ENCODE measurements at places on chromosomes 13 and 19.

- DNase-seq: peak; percentile 83
Observed at GRCh38 chr13:29508130-29508875, 87.2 kb downstream of the SLC7A1 start.

GRCh38 chr19:39299832-39300231 is 3.6 kb downstream of the IFNL1 start:
- DNase-seq: no peak

DNA sequence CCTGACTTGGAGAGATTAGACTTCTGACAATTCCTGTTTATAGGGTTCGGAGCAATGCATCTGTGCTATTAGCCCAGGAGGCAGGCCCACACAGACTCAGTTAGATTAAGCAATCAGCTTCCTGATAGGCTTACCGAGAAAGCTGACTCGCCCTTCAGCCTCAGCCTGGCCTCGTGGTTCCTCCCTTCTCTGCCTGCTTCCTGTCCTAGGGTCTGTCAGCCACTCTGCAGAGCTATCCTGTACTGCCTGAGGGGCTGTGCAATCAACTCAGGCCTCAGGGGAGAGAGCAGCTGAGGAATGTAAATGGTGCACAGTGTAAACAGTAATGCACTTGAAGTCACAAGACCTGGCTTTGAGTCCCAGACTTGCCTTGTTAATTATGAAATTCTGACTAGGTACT is 30.7 kb downstream of the HTR2A start:
- DNase-seq: peak; percentile 98

- no peak for DNase-seq
Observed at GRCh38 chr13:114071410-114071809, 61.0 kb downstream of the RASA3 start.

- DNase-seq: no peak
Observed at GRCh38 chr19:45772912-45773311, 3.9 kb upstream of the SIX5 start.

DNA sequence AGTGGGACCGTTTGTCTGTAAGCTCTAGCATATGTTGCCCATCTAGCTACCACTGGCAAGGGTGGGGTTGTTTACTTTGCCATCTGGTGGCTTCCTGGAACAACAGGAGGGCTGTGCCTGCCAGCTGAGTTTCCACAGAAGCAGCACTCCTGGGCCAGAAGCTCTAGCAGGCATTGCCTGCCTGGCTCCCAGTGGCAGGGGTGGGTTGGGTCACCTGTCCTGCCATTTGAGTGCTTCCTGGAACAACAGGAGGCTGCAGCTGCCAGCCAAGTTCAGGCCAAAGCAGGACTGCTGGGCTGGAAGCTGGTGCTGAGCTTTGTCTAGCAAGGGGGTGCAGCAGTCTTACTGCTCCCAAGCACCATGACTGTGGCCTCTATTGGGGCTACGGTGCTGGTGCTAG is 239.7 kb downstream of the MTUS2 start:
- no peak for DNase-seq

DNA sequence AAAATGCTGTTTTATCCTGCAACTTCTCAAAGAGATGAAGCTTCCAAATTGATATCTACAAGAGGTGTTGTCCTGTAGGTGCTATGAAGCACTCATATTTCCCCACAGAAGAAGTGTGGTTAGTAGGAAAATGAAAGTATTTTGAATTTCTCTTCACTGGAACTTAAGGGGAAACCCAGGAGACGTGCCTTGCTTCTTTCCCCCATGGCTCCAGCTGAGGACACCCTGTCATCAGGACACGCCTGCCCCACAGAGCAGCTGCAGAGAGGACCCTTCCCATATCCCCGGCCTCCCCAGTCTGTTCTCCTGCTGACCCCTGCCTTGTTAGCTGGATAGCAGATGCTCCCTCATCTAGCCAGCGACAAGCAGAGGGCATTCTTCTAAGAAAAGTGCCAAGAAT is 371.3 kb downstream of the COG6 start:
- DNase-seq: no peak

DNA sequence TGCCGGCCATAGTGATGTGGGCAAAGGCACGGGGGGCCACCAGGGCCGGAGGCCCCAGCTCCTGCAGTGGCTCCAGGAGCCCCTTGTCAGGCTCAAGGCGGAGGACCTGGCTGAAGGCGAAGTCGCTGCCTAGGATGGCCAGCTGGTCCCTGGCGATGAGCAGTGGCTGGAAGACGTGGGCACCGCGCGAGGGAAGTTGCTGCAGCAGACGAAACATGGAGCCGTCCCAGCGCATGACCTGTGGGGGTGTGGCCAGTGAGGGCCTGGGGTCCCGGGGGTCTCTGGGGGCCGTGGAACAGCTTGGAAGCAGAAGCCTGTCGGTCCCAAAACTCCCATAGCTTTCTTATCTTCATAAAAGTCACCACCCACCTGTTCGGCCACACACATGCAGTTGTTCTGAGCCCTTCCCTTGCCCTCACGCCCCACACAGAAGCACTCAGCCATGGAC is 9.6 kb downstream of the LGI4 start:
- no peak for DNase-seq

- DNase-seq: no peak
Observed at GRCh38 chr19:30202060-30202600, 170.1 kb upstream of the ZNF536 start.

DNA sequence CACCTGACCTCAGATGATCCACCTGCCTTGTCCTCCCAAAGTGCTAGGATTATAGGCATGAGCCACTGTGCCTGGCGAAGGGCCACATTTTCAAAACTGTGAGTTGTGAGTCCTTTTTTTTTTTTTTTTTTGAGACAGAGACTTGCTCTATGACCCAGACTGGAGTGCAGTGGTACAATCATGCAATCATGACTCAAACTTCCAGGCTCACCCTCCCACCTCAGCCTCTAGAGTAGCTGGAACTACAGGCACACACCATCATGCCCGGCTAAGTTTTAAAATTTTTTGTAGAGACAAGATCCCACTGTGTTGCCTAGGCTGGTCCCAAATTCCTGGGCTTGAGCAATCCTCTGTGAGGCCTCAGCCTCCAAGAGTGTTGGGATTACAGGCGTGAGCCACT is 3.8 kb upstream of the MYPOP start:
- DNase-seq: no peak

Data from NB4 (cell line).